ENCODE measurements at places on chromosomes 6 and 20. TPM values are rescaled to one million over a fixed set of nuclear protein-coding genes. Genes with fewer than 3 reads are reported as not detected.

Gene GHRH
- not detected for total RNA-seq

Gene B3GAT2
- not detected for total RNA-seq

Gene LHFPL5
- total RNA-seq = not detected

Gene BNIP5
- total RNA-seq = not detected

Gene AHCY
- 77.8 TPM for total RNA-seq

Gene SYTL3
- total RNA-seq = 17.5 TPM

Gene KIF6
- total RNA-seq = not detected

Gene MCM3
- 220 TPM for total RNA-seq

Gene TBX18
- 35.1 TPM for total RNA-seq

Gene ISM1
- not detected for total RNA-seq

Gene MEI4
- not detected for total RNA-seq

Gene BMP7
- total RNA-seq = not detected

Gene BPIFB1
- not detected for total RNA-seq

Gene C6orf58
- not detected for total RNA-seq

Gene FOXF2
- 51.6 TPM for total RNA-seq

Gene CLPSL1
- total RNA-seq = not detected

Gene CTAGE9
- total RNA-seq = not detected

Gene TTLL9
- total RNA-seq = not detected

Gene SALL4
- total RNA-seq = 0.79 TPM

Gene ARFGEF3
- not detected for total RNA-seq

Gene CLPSL2
- total RNA-seq = not detected

Gene MCCD1
- not detected for total RNA-seq

Gene BANF2
- not detected for total RNA-seq

Gene DOK5
- 4.0 TPM for total RNA-seq

Gene CARMIL1
- total RNA-seq = 22.2 TPM
